PC-9 (cell line): ENCODE measurements at places on chromosomes 11 and 22.

DNA sequence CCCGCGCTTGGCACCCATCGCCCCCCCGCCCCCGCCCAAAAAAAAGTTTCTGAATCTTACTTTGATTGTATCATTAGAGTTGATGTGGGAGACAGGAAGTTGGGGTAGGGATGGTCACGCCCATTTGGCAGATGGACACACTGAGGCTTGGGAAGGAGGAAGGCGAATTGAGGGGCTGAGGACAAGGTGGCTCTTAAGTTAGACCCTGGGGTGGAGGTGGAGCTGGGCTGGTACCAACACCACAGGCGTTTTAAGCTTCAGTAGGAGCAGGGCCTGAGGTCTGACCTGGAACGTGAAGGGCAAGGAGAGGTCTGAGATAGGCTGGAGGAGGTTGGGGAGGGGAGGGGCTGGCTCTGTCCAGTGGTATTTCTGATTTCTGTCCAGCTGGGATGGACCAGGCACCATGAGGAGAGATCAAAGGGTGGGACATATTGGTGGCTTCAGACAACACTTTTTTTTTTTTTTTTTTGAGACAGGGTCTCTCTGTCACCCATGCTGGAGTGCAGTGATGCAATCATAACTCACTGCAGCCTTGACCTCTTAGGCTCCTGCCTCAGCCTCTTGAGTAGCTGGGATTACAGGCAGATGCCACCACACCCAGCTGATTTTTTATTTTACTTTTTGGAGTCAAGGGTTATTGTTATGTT, 799 bp upstream of the CDC42BPG start:
- peak overlapping the region; percentile 72; the same call in 1 of the 2 replicates for H3K4me3 ChIP-seq
- H3K4me1 ChIP-seq, result peaks cover 63% of the 10 kb centered on the region
- H3K36me3 ChIP-seq, result no peaks in the 10 kb centered on the region
- H3K27ac ChIP-seq, result no peak overlapping the region
- no peak for DNase-seq

DNA sequence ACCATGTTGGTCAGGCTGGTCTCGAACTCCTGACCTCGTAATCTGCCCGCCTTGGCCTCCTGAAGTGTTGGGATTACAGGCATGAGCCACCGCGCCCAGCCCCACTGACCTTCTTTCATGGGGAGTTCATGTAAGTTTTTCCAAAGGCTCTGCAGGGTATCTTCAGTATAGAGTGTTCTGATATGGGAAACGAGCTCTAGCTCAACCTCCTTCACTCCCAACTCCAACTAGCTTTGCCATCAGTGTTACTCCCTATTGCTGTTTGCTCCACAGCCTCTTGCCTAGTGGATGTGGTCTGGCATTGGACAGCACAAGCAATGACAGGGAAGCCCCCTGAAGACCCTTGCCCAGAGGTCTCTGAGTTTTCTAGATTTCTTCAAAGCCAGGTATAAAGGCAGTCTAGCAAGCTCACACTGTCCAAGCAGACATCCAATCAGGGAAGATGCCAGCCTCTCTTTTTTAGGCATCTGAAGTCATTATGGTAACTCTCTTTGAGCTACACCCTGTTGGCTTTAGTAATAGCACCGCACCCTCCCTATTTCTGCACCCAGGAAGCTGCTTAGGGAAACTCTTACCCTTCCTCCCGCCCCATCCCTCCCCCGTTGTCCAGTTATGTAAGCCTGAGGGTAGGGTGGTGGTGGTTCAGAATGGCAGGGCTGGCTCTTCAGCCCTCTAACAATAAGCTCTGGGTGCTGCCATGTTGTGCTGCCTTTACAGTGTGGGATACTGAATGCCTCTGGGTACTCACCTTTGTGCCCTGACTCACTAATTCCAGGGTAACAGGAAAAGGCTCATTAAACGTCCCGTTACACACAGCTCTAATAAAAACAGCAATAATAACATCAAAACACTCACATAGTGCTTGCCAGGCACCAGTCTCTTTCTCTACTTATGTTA, 41.4 kb upstream of the CLDN5 start:
- DNase-seq, result no peak
- H3K4me3 ChIP-seq, result no peak overlapping the region
- H3K27me3 ChIP-seq, result no peaks in the 10 kb centered on the region
- no peaks in the 10 kb centered on the region for H3K4me1 ChIP-seq
- H3K27ac ChIP-seq, result no peak overlapping the region

DNA sequence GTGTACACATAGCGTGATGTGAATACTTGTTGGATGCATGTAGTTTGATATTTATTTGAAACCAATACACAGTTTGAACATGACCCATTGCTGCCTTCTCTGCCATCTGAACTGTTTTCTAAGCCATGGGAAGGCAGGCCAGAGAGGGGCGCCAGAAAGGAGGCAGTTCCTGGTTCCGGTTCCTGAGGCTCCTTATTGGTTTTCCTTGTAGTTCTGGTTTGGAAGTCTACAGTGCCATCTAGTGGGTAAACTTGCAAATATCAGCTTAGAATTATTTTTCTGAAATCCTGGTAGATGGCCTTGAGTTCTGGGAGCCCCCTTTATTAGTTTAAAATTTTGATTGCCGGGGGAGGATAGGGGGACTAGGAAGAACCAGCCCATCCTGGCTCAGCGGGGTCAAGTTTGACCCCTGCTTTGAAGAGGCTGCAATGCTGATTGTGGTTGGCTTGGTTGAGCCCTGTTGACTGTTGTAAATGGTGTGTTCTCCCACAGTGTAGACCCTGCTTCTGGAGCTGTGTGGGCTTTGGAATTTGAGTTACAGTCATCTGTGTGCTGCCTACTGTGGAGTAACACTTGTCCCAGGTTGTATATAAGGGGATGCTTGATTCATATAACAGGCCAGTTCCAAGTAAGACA, 48.4 kb downstream of the GRAMD1B start:
- H3K27ac ChIP-seq, result no peak overlapping the region
- H3K27me3 ChIP-seq, result no peaks in the 10 kb centered on the region
- no peak overlapping the region for H3K4me3 ChIP-seq

DNA sequence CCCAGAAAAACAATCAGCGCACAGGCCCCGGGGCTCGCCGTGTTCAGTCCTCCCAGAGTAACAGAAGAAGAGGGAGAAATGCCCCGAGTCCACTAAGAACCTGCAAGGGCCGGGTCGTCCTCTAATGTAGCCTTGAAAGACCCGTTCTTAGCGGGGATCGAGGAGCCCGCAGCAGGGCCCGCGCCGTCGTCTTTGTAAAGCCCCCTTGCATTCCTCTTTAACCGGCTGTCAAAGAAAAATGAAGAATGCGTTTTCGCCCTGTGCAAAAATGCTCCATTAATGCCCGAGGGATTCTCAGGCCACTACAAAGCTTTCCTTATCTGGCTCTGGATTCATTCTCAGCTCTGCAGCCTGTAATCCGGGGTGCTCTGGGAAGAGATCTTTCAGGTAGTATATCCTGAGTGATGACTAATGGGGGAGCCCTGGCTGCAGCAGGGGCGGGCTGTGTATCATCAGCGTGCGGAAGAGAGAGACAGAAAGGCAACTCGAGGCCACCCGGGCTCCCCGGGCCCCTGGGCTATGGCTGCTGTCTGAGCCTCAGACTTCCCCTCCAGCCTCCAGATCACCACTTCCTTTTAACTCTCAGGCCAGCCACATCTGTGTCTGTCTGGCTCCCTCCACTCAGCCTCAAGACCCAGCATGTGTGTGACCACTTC, 78.2 kb downstream of the FBLN1 start:
- DNase-seq, result no peak
- H3K27ac ChIP-seq, result no peak overlapping the region
- H3K4me1 ChIP-seq, result no peaks in the 10 kb centered on the region

DNA sequence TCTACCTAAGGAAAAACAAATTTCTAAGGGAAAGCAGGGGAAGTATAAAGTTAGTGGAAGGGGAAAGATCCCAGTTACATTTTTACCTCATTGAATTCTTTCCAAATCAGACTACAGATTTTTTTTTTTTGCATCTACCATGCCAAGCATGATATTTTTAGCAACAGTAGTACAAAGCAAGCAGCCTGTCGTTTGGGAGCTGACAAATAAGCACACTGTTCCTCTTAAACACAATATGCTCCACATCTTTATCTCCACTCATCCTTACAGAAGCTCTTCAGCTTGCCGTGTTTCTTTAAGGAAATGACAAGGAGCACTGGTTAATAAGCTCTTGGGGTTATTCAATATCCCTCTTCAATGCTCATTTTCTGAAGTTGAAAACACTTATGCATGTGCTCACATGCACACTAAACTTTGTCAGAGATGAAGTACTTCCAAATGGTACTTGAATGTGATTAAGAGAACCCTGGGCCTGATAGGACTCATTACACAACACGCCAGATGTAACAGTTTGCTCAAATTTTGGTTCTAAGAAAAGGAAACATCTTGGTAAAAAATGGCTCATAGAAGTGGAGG, 53.8 kb downstream of the PAX6 start:
- no peak overlapping the region for H3K4me3 ChIP-seq
- H3K27me3 ChIP-seq, result no peaks in the 10 kb centered on the region
- no peak overlapping the region for H3K27ac ChIP-seq
- H3K36me3 ChIP-seq, result no peaks in the 10 kb centered on the region
- no peaks in the 10 kb centered on the region for H3K4me1 ChIP-seq

DNA sequence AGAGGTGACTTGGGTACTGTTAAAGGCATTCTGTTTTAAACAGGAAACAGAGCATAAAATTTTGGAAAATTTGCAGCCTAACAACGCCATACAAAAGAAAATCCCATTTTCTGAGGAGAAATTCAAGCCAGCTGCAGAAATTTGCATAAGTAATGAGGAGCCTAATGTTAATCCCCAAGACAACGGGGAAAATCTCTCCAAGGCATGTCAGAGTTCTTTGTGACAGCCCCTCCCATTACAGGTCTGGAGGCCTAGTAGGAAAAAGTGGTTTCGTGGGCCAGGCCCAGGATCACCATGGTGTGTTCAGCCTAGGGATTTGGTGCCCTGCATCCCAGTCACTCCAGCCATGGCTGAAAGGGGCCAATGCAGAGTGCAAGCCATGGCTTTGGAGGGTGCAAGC, 1333.1 kb upstream of the TENM4 start:
- no peaks in the 10 kb centered on the region for H3K36me3 ChIP-seq
- H3K4me3 ChIP-seq, result no peak overlapping the region
- H3K4me1 ChIP-seq, result no peaks in the 10 kb centered on the region
- DNase-seq, result no peak
- H3K27ac ChIP-seq, result no peak overlapping the region

GRCh38 chr11:110909336-110909735, 197.1 kb upstream of the ARHGAP20 start:
- H3K27ac ChIP-seq, result no peak overlapping the region
- peaks cover 11% of the 10 kb centered on the region; the same call in 1 of the 2 replicates for H3K4me1 ChIP-seq
- H3K36me3 ChIP-seq, result no peaks in the 10 kb centered on the region
- no peaks in the 10 kb centered on the region for H3K27me3 ChIP-seq
- H3K4me3 ChIP-seq, result no peak overlapping the region

DNA sequence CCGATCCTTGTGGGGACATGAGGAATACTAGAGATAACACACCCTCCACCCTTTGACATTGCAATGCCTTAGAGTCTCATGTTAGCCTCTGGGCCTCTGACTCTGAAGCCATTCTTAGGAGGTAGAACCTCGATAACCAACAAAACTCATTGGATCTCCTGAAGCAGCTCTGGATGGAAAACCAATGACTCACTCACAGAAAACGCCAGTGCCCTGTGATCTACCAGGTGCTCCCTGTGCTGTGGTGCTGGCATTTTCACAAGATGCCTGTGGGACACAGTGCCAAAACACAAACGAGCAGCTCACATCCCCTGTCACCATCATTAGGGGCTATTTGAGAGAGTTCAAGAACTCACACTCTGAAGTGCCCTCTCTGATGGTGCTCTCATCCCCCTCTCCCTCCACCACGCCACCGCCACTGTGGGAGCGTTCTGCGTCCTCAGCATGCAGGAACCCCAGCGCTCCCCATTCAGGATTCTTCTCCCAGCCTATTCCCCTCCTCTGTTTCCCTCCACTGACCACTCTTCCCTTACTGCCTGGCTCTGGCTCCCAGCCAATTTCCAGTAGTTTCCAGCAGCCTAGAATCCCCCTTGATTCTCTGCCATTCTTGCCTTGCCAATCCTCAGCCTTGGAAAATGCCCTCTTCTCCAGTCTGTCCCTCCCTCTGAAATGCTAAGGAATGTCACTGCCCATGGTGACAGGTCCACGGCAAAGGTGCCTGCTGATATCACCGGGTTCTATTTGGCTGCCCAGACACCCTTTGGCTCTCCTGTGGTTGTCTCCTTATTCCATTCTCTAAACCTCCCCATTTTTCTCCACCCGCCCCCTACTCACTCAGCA, 4.7 kb upstream of the POLD4 start:
- no peaks in the 10 kb centered on the region for H3K36me3 ChIP-seq
- H3K4me1 ChIP-seq, result peaks cover 57% of the 10 kb centered on the region
- peak; percentile 90 for DNase-seq
- H3K27me3 ChIP-seq, result no peaks in the 10 kb centered on the region
- H3K27ac ChIP-seq, result peak overlapping the region; percentile 90

DNA sequence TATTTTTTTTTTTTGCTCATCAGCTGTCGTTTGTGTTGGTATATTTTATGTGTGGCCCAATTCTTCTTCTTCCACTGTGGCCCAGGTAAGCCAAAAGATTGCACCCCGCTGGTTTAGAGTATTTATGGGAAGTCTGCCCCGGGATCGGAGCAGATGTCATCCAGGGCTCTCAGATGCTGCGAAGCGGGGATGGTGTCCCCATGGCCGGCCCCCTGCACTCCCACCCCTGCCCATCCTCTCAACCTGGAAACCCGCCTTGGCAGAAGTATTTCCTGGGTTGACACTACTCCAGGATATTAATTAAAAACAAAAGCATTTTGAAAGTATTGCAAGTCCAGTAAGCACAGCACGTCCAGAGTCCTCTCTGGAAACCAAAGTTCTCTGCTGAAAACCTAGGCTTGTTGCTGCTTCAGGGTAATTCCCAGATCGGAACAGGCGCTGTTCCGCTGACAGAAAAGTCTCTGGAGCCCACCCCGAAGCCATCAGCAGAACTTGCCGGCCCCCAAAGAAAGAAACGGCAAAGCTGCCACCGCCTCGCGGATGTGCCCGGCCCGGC, 833 bp downstream of the SCUBE2 start:
- DNase-seq, result no peak
- no peaks in the 10 kb centered on the region for H3K36me3 ChIP-seq
- H3K27ac ChIP-seq, result no peak overlapping the region
- H3K27me3 ChIP-seq, result no peaks in the 10 kb centered on the region
- no peak overlapping the region for H3K4me3 ChIP-seq
- H3K4me1 ChIP-seq, result no peaks in the 10 kb centered on the region

- no peak overlapping the region for H3K4me3 ChIP-seq
- no peak overlapping the region for H3K27ac ChIP-seq
- DNase-seq, result no peak
Measured at GRCh38 chr22:22913989-22914388, 26.4 kb downstream of the IGLL5 start.

DNA sequence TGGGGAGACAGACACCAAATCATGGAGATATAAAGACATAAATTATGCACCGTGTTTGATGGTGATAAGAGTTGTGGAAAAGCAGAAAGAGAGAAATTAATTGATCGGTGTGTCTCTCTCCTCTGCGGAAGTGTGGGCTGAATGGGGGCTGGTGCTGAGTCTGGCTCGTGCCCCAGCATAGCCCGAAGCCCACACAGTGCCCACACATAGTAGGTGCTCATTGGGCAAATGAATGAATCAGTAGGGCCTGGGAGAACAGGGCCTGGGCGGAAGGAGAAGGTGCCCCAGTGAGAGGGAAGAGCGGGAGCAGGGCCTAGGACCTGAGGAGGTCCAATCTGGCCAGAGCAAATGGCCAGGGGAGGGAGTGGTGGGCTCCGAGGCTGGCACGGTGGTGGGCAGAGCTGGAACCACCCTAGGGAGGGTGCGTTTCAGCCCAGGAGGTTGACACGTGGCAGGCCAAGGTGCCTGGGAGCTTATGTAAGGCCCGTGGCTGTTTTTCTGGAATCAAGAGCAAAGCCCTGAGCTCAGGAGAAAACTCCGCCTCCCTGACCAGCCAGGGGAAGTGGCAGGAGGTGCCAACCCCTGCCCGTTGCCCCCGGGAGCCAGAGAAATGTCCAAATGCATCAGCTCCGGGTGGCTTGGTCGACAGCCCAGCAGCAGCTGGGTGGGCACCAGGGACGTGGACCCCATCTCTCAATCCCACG, 2.1 kb upstream of the CACNA1I start:
- no peak overlapping the region for H3K27ac ChIP-seq
- no peak for DNase-seq
- H3K27me3 ChIP-seq, result no peaks in the 10 kb centered on the region
- no peaks in the 10 kb centered on the region; the same call in 1 of the 2 replicates for H3K4me1 ChIP-seq
- H3K36me3 ChIP-seq, result no peaks in the 10 kb centered on the region
